ENCODE measurements at places on chromosomes 7 and 10. TPM values are rescaled to one million over a fixed set of nuclear protein-coding genes. Genes with fewer than 3 reads are reported as not detected.

CCL26 gene
- not detected for total RNA-seq

GRCh38 chr10:132138133-132138532 is 48.6 kb upstream of the DPYSL4 start:
- no peak for DNase-seq

KLHL7 gene
- total RNA-seq = 29.2 TPM

- DNase-seq = no peak
Measured at GRCh38 chr7:106243893-106244292, 40.9 kb downstream of the NAMPT start.

GPR85 gene
- total RNA-seq = 5.0 TPM

CYP2C18 gene
- total RNA-seq = not detected

DNA sequence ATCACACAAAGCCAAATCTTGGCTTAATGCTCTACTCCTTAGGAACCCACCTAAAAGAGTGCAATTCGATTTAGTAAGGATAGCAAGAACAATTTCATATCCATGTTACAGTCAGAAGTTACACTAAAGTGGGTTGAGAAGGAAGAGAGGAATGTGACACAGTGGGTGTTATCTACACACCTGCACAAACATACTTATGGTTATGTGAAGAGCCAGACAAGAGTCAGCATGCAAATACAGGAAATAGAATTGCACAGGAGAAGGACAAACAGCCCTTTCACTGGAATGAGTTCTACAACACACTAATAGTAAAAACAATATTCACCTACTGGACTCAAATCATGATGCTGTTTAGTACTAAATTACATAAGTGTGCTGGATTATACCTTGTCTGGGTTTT is 262.8 kb downstream of the DGKB start:
- no peak for DNase-seq
